Stimulated activated CD4-positive, alpha-beta T cell treated with anti-CD3 and anti-CD28 coated beads, Interleukin-4, amount 100 ng/mL, for 4 hours (primary cell): ENCODE measurements at places on chromosomes 16 and 17.

GRCh38 chr16:67672306-67672705 lies 5.7 kb downstream of the C16orf86 start:
- no peak for DNase-seq

GRCh38 chr16:13883276-13883675 lies 36.7 kb upstream of the ERCC4 start:
- DNase-seq, result no peak

DNA sequence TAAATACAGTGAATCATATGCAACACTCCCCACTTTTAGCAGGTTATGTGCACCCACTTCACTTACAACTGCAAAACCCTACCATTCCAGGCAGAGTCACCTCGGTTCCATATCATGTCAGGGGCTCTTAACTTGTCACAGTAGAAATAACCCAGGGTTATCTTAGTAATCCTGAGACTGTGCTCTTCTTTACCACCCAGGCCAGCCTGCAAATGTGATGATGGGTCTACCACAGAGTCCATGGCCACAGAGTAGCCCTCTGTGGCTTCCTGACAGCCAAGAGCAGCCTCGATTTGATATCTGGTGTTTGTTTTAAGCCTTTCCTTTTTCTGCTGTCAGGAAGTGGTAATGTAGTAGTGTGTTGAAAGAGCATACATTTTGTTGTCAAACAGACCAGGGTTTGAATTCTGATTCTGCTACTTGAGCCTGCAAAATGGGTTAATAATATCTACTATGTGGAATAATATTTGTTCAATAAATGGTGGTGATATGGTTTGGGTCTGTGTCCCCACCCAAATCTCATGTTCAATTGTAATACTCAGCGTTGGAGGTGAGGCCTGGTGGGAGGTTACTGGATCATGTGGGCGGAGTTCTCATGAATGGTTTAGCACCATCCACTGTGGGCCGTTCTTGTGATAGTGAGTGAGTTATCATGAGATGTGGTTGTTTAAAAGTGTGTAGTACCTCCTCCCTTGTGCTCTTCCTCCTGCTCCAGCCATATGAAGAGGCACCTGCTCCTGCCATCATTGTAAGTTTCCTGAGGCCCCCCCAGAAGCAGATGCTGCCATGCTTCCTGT lies 416.5 kb downstream of the UTP18 start:
- no peak for DNase-seq

- peak; percentile 78 for DNase-seq
Measured at GRCh38 chr17:8158267-8159031, 4.3 kb downstream of the VAMP2 start.

DNA sequence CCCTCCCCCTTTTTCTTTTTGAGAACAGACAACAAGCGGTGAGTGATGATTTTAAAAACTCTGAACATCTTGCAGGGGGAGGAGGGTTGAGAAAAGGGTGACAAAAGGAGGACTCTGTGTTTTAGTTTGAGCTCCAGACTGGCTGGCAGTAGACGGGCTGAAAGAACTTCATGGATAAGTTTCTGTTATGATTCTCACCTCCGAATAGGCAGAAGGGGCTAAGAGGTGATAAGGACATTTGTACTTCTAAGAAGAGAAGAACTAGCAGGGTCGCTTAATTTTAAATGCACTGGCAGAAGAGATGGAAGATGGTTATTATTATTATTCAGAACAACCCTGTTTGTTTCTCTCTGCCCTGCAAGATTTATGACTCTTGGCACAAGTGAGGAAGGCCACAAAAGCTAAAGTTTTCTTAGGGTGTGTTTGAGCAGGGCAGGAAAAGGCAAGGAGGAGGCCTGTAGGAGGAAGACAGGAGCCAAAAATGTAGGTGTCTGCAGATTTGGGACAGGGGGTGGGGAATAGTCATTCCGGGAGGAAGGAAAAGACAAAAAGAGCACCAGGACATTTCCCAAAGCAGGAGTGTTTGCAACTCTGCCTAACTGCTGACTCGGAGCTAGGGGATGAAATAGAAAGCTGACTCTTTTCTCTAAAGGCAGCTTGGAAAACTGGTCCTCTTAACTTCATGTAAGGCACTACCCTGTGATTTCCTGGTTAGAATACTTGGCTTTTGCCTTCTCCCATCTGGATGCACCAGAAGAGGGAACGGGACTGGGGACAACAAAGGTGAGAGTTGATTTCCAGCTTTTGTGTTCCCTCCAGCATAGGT lies 11.9 kb upstream of the HOXB2 start:
- DNase-seq, result no peak

- no peak for DNase-seq
Measured at GRCh38 chr17:35214631-35215273, 20.6 kb upstream of the SLC35G3 start.

GRCh38 chr16:54245788-54246453 lies 40.7 kb downstream of the IRX3 start:
- no peak for DNase-seq

DNA sequence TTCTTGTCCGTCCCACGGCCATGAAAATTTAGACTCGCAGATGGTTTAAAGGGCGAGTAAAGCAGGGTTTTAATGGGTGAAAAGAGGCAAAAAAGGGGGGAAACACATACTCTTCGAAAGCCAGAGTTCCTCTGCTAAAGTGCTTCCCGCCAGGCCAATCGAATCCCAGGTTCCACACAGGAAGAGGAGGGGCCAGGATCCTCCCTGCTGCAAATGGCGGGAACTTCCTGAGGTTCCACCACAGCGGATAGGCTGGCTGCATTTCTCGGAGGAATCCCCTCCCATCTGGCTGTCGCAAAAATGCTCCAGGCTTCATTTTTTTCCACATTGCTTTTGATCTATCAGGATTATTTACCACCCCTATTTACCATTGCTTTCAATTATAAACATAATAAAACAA lies 670.1 kb upstream of the CA10 start:
- no peak for DNase-seq

GRCh38 chr17:689556-690275 lies 24.9 kb downstream of the VPS53 start:
- DNase-seq, result no peak

- DNase-seq, result no peak
Measured at GRCh38 chr17:73091770-73092522, 542 bp downstream of the SLC39A11 start.

DNA sequence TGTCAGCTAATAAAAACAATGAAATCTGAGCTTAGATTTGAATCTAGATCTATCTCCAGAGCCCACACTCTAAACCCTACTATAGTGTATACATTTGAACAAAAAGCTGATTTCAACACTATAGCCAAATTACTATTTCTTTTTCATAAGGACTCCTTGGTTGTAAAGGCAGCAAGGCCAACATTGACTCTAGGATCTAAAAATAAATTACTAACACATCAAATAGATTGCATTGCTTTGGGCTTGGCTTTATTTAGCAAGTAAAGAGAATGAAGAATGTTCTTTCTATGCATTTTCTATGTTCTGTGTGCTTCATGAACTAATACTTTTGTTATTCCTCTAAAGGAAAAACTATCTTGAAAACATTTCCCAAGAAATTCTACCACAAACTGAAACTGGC lies 5.3 kb downstream of the GOSR1 start:
- DNase-seq, result no peak

GRCh38 chr17:79370594-79370993 lies 240.3 kb downstream of the RBFOX3 start:
- no peak for DNase-seq

DNA sequence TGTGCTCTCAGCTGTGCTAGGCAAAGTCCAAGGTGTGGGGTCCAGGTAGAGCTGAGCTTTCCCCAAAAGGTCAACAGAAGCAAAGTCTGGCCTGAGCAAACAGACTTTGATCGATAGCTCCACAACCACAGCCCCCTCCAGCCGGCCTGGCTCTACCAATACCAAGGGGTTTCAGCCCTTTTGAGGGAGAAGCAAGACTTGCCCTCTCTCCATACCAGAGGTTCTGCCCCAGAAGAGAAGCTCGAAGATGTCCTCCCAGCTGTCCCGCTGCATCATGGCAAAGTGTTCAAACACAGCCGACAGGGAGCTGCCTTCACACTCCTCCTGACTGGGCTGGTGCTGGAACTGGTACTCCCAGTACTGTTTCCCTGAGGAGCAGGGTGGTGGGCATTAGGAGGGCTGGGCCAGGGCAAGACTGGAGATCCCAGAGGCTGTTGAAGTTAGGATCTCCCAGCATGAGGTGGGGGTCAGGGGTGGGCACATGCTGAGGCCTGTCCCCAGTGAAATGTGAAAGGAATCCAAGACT lies 1.7 kb downstream of the VTN start:
- no peak for DNase-seq

- no peak for DNase-seq
Measured at GRCh38 chr16:56844056-56844455, 21.0 kb upstream of the SLC12A3 start.

- DNase-seq, result no peak
Measured at GRCh38 chr16:67796099-67796718, 10.2 kb downstream of the RANBP10 start.

DNA sequence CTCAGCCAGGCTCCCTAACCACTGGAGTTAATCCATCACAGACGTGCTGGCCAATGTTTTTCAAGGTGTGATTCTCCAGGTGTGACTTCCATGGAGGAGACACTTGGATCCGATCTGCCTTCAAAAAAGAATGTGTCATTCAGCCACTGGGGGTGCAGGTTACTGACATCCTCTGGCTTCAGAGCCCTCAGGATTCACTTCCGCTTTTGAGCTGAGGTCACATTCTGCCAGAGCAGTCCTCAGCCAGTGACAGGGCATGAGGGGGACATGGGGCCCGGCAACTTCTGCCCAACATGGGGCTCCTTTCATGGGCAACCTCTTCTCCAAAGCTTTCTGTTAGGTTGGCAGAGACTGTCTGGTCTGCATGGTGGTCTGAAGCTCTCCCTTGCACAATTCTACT lies 81.4 kb downstream of the GRIN2A start:
- DNase-seq, result no peak

DNA sequence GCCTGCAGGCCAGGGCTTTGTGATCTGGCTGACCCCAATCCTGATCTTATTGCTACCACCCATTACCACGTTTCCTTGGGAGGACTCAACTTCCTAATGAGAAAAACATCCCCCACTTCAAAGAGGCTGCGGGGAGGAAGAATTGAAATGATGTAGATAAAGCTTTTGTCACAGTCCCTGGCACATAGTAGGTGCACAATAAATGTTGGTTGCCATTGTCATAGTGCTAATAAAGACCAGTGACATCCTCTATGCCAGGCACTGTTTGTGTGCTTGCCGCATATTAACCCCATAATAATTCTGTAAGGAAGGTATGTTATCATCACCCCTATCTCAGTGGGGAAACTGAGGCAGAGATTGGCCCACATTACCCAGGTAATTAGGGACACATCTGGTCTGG lies 22.4 kb downstream of the WNT3 start:
- no peak for DNase-seq

GRCh38 chr17:6507535-6507934 lies 48.8 kb downstream of the PITPNM3 start:
- DNase-seq, result no peak

DNA sequence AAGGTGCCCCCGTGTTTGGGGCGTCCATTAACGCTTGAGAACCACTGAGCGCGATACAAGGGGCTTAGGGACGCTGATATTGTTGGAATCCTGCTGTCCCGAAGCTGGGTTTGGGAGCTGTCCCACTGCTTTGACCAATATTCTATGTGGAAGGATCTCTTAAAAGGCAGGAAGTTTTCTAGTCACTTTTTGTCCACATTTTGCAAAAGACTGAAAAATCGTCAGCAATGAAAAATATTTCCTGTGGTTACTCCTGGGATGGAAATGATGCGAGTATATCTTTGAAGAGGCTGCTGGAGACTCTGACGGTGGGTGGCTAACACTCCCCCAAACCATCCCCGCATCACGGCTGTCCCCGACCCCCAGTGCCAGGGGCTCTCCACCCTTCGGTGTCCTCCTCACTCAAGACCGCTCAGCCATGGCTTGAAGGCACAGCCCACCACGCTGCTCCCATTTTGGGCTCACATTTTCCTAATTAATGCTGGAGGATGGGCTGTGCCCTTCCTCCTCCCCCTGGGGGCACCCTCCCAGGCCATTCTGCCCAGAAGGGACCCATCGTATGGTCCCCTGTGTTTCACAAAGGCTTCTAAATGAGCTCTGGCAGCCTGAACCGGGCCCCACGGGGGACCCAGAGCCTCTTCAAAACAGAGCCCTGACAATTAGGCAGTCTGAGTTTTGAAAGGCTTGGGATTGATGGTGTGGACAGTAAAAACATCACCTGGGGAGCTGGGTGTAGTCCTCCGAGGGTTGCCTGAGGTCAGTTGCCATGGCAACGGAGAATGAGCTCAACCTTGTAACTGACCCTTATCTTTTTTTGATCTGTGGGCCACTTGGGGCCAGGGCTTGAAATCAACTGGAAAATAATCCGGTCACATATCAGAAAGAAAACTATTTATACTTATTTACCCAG lies 158.6 kb downstream of the C16orf78 start:
- no peak for DNase-seq

DNA sequence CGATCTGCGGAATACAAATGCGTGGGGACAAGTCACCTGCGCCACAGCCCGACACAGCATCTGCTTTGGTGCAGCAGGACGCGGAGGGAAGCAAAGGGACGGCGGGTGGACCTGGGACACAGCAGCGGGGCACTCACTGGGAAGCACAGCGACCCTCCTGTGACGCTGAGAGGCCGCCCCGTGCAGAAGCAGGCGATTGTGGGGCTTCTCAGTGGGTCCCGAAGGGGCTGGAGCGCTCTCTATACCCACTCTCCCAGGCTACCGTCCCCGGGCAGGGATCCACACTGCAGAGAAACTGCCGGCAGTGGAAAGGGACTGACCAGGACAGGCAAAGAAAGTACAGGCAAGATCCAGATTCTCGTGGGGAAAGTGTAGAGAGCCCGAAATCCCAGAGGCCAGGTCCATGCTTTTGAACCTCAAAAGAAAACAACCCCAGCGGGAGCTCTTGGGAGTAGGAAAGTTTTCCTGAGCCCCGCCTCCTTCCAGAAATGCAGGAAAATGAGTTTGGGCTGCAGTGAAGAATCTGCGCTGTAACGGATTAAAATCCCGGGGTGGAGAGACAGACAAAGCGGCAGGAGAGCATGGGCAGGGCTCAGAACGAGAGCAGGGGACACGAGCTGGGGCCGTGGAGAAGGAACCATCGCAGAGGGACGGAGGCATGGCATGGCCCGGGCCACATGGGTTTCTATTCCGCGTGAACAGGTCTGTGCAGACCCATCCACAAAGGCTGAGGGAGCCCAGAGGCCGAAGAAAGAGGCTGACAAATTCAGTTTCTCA lies 12.7 kb downstream of the COX4I1 start:
- no peak for DNase-seq

- DNase-seq, result no peak
Measured at GRCh38 chr17:19271780-19272357, 34.7 kb downstream of the EPN2 start.

DNA sequence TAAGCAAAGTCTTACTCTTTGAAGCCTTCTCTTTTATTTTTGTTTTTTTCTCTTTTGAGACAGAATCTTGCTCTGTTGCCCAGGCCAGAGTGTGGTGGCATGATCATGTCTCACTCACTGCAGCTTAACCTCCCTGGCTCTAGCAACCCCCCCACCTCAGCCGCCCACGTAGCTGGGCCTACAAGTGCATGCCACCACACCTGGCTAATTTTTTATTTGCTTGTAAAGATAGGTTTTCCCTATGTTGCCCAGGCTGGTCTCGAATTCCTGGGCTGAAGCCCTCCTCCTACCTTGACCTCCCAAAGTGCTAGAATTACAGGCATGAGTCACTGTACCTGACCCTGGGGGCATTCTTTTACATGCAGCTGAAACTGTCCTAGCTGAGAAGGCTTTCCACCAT lies 154.7 kb downstream of the PRKCB start:
- no peak for DNase-seq
